Stimulated activated naive CD4-positive, alpha-beta T cell (primary cell): ENCODE measurements at places on chromosomes 5 and 9.

GRCh38 chr5:35741126-35741716, 115.5 kb upstream of the IL7R start:
- no peak for DNase-seq

- DNase-seq = no peak
Measured at GRCh38 chr5:77087484-77088261, 588 bp upstream of the ZBED3 start.

GRCh38 chr5:168661593-168662485, 82.7 kb upstream of the PANK3 start:
- no peak for DNase-seq

GRCh38 chr5:140367256-140368013, 7.4 kb downstream of the SLC4A9 start:
- DNase-seq = no peak

DNA sequence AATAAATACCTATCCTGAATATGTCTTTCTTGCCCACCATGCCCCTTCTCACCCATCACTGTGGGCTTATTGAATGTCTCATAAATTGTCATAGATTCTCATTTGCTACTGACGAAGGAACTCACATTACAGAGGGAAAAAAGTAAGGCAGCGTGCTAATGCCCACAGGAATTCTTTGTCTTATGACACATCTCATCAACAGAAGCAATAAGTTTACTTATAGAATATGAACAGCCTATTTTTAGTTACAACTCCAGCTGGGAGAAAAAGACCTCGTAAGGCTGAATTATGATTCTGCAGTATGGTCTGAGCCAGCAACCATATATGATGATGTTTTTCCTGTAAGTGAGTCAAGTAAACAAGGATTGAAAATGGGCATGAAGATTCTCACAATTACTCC, 22.4 kb upstream of the ATG10 start:
- DNase-seq = no peak

DNA sequence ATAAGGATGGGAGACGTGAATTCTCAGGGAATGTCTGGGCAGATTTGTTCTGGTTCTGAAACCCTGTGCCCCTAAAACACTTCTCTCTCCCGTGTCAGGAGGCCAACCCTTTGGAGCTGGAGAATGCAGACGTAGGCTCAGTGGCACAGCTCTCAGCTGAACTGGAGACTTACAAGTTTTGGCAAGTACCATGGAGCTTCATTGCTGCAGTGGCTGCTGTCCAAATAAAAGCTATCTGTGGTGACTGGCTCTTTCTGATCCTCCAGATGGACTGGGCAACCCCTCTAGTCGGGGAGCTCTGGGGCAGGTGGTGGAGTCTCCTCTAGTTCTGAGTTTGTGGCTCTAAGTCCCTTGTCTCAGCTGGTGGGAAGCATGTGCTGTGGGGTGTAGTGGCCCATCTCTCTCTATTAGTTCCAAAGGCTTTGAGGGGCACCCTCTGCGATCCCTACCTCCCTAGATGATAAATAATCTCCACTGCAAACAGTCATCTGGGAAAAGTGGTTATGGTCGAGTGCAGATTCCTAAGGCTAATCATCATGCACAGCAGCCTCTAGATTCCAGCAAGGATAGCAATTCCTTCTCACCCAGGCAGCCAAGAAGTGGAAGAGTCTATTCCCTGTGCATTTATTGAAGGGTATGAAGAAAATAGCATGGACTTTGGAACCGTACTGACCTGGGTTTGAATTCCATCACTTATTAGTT, 204.2 kb upstream of the KLF4 start:
- no peak for DNase-seq

- DNase-seq = no peak
Measured at GRCh38 chr5:160702311-160702803, 149.7 kb downstream of the ATP10B start.

DNA sequence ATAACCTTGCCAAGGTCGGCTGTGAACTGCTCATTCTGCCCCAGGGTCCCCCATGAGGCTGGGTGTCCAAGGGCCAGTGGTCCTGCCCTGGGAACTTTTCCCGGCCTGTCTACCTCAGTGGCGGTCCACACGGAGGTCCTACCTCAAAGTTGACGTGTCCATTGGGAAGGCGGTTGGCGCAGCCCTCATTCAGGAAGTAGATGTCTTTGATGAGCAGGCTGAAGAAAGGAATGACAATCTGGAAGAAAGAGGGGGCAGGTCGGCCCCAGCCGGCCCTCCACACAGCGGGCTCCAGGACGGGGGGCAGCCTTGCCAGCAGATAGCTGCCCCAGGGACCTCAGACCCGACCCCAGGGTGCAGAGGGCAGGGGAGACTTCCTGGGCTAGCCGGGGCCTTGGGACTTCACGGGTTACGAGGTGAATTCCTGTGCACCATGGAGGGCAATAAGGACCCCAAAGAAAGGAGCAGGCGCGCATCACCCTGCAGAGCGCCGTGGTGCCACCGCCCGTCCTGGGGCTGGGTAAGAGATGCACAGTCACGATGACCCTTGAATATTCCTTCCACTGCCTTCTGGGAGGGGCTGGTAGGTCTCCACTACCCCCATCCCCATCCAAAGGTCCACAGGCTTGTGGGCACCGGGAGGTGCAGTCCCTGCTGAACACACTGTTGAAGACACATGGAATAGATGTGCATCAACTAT, 42.9 kb upstream of the RNF130 start:
- no peak for DNase-seq

- DNase-seq = no peak
Measured at GRCh38 chr9:77616191-77616590, 31.9 kb downstream of the GNA14 start.

GRCh38 chr5:11709021-11709420, 195.2 kb downstream of the CTNND2 start:
- DNase-seq = no peak

GRCh38 chr5:170751631-170752030, 31.9 kb upstream of the GABRP start:
- DNase-seq = no peak

- no peak for DNase-seq
Measured at GRCh38 chr9:124457079-124457886, 7.0 kb downstream of the ADGRD2 start.

- no peak for DNase-seq
Measured at GRCh38 chr5:96024683-96025475, 63.2 kb upstream of the ELL2 start.

GRCh38 chr9:135199489-135199888, 112.0 kb downstream of the OLFM1 start:
- DNase-seq = no peak

DNA sequence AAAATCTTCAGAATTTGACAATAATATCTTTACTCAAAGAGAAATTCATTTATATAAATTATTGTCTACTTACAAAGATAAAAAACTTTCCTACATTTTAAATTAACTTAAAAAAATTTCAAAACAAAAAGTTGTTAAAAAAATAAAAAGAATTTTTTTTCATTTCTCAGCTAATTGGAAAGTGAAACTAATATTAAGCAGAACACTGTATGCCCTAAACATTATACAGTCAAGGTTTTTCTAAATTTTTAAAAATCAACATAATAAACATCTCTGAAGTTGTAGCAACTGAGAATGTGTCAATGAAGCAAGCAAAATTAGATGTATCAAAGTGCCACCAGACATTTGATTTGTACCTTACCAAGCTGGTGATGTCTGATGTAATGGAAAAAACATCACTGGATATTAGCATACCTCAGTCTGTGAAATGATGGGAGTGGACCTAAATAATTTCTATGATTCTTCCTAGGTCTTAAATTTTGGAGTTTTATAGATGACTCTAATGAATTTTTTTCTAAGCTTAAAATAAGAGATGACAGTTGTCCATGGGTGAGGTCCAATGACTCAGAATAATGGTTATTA, 290.1 kb downstream of the ADAMTS6 start:
- DNase-seq = no peak

DNA sequence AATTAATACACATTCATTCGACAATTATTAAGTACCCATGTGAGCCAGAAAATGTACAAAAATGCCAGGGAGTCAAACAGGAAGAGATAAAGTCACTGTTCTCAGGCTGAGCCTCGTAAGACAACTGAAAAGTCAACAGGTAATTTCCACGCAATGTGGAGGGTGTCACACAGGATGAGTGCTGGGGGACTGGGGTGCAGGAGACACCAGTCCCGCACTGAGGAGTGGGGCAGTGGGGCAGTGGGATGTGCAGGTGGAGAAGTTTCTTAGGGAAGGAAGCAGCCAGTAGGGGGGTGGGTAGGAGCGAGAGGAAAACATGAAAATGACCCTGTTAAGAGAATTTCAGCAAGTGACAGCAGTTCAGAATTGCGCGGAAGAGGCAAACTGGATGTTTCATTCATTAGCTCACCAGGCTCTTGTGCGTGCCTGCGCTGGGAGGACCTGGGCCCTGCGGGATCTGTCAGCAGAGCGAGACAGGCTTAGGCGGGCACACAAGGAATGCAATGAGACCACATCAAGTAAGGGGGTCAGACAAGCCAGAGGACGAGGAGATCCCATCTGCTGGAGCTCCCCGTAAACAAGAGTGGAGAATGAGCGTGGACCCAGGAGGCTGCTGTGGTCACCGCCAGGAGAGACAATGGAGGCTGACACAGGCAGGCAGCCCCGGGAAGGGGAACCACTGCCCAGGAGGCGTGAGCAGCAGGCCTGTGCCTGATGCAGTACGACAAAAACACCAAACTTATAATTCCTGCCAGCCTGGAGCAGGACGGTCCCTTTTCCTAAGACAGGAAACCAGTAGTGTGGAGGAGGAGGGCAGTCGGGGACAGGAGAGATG, 21.0 kb downstream of the CAMSAP1 start:
- DNase-seq = no peak

GRCh38 chr5:89204756-89205155, 321.8 kb upstream of the MEF2C start:
- DNase-seq = no peak

DNA sequence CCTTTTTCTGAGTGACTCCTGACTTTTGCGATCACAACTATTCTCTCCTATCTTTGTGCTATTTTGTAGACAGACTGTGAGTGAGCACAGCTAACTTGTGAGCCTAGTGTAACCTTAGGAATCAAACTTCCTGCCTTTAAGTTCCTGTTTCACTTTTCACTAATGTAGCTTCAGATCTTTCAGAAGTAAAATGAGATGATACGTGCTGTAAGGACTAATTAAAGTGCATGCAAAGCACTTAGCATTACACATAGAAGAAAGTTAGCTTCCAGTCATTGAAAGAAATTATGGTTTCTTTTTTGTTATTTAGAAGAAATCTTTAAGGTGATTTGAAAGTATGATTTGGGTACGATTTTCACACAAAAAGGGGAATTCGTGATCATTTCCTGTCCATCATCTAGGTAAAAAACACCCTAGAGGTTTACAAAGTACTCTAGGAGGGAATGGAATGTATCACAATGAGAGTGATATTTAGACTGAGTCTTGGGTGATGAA, 122.7 kb downstream of the ST8SIA4 start:
- no peak for DNase-seq

GRCh38 chr5:75108515-75108914, 56.2 kb upstream of the GCNT4 start:
- DNase-seq = no peak

- no peak for DNase-seq
Measured at GRCh38 chr5:91302305-91302704, 80.8 kb downstream of the ARRDC3 start.

DNA sequence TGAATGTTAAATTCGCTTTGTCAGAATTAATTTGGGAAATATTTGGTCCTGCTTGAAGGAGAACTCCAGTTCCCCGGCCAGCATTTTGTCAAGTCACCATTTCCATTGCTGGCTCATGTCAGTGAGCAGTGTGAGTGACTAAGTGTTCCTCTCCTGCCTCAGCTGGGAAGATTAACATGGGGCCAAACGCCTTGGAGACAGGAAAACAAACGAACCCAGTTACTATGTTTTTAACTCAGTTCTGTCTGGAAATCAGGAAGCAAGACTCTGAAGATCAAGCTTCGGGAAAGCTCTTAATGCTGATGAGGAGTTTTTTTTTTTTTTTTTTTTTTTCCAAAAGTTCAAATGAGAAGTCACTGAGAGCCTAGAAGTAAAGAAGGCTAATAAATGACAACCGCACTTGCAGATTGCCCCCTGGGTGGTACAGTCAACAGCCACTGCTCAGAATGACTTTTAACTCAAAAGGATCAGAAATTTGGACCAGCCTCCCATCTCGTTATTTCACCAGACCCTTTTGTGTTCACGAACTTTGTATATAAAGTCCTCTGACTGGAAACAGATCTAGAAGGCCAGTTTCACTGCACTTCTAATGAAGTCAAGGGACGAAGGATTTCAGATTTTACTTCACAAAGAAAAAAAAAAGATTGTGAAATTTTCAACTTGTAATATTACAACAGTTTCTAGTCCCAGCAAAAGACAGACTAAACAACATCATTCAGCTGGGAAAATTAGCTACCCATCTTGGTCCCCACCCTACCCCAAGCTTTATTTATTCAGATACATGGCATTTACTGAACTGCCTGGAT, 121.3 kb downstream of the LHFPL2 start:
- no peak for DNase-seq

DNA sequence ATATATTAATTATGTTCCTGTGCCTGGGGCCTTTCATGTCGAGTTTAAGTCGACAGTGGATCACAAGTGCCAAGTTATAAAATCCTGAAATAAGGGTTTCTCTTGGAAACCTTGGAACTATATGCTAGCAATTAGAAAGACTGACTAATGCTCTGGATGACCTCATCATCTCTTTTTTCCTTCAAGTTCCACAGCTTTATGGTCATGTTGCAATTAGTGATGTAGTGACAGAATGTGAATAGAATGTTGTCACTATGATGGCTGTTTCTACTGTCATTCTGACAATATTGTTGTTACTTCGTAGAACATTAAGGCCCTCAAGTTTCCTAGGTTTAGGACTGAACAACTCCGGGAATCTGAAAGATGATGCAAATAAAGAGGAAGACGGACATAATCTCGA, 368.0 kb upstream of the SEMA6A start:
- DNase-seq = no peak
